ENCODE measurements at places on chromosomes 6 and 20.

DNA sequence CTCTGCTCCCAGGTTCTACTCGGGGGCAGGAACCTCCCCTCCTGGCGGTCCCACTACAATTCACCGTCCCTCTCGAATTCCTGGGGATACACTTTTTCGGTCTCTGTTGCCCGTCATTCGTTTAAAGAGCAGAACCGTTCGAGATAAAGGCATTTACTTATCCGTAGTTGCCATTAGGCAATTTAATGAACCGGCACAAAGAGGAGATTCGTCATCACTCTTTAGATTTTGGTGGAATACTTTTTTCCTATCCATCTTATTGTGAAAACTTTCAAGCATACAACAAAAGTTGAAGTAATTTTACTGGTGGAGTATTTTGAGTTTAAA lies 1.2 kb upstream of the CD24 start:
- DNase-seq = no peak

DNA sequence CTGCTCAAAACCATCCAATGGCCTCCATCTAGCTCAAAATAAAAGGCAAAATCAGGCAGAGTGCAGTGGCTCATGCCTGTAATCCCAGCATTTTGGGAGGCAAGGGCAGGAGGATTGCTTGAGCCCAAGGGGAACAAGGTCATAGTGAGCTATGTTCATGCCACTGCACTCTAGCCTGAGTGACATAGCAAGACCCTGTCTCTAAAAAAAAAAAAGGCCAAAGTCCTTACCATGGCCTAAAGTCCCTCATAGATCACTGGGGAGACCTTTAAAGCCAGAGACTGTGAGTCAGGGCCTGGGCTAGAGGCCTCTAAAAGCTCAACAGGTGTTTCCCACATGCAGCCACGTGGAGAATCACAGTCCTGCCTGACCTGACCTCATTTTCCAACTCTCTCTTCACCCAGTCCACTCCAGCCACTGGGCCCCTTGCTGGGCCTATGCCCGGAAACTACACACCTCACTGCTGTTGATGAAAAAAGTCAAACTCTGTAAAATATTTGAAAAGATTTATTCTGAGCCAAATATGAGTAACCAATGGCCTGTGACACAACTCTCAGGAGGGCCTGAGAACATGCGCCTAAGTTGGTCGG lies 28.2 kb upstream of the TAB2 start:
- no peak for DNase-seq

GRCh38 chr6:446418-447366 lies 55.1 kb downstream of the IRF4 start:
- DNase-seq = peak; percentile 67

GRCh38 chr6:57822896-57823358 lies 505.5 kb downstream of the PRIM2 start:
- DNase-seq = no peak

DNA sequence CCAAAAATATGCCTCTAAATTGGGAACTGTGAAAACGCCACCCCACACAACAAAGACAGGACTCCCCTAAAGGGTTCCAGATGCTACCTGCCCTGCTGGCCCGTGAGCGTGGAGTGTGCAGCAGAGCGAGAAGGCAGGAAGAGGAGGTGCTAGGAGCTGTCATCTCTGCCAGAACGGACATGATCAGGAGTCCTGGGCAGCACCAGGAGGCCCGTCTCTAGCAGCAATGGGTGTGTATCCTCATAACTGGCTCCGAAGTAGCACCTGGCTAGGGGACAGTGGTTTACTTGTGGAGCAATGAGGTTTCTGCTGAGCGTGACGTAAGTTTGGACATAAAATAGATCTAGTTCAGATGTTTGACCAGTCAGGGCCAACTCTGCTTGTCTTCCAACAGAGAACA lies 226.0 kb downstream of the CDH4 start:
- no peak for DNase-seq

GRCh38 chr6:15485936-15486335 lies 176.9 kb downstream of the DTNBP1 start:
- DNase-seq = no peak

- DNase-seq = no peak
Measured at GRCh38 chr6:144580039-144580438, 294.9 kb downstream of the UTRN start.

DNA sequence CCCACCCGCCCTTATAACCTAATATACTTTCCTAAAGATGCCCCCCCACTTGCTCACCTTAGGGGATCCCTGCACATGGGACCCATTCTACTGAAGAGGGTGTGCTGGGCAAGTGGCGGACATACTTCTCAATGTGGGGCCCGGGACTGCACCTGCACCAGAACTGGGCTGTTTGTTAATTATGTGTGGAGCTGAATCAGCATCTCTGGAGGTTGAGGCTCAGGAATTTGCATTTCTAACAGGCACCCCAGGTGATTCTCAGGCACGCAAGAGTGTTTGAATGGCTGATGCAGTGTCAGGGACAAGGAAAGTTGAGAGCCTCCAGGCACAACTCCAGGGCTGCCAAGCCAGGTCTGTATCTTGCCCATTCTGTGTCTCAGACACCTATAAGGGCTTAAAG lies 8.9 kb upstream of the PTPRT start:
- no peak for DNase-seq

- no peak for DNase-seq
Measured at GRCh38 chr6:5278565-5279120, 17.3 kb downstream of the FARS2 start.

DNA sequence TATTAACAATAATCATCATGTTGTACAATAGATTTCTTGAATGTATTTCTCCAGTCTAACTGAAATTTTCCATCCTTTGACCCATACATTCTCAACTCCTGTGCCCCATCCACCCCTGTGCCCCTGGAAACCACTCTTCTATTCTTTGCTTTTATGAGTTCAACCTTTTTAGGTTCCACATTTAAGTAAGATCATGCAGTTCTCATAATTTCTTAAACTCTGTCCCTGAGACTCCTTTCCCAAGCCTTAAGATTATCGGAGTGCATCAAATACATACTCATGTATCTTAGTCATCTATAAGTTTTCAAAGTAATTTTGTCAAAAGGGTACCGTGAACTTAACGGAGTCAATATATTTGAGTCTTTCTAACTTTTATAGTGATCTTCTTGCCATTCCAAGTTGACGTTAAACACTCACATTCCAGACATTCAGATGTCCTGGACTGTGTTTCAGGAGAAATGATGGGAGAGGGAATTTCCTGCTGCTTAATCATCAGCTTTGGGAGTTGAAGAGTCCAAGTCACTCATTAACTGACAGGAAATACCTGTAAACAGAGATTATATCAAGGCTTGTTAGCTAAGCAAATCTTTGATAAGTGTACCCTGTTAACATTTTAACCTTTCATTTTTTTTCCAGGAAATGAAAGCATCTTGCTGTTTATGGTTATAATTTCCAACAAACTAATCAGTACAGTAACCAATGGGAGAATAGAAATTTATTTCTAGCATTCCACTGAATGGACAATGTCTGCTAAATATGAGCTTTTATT lies 73.3 kb downstream of the ADGRG6 start:
- no peak for DNase-seq

- DNase-seq = no peak
Measured at GRCh38 chr6:92050216-92050615, 1369.1 kb downstream of the EPHA7 start.

- no peak for DNase-seq
Measured at GRCh38 chr20:19807946-19808330, 49.9 kb downstream of the RIN2 start.

DNA sequence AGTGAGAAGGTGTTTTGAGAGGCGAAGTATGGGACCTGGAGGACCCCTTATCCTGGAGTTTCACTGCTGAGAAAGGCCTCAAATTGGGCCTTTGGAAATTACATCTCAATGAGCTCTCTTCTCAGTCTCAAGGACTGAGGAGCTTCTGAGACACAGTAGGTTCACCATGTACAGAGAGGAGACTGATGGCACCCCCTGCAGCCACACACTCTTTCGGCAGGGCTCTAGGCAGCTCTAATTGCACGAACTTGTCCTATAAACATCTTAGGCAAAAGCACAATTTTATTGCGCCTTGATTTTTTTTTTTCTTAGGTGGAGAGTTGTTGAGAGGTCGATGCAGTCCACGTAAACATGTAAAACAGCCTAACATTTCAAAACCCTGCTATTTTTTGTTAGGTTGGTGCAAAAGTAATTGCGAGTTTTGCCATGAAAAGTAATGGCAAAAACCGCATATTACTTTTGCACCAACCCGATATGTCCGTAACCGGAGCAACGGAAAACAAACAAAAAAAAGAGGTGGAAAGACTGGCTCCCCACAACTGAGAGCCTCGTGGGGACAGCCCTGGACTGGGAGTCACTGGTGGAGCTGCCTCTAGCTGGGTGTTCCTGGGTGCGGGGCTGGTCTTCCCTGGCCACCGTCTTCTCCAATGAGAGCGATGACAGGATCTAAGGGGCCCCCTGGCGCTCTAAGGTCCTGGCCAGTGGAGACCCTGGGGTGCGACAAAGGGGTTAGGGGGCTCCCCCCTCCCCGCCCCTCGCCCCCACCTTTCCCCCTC lies 84.0 kb upstream of the EYA2 start:
- no peak for DNase-seq

GRCh38 chr6:161631676-161632194 lies 357.9 kb upstream of the AGPAT4 start:
- no peak for DNase-seq

GRCh38 chr6:45813943-45814342 lies 201.7 kb downstream of the CLIC5 start:
- DNase-seq = no peak

DNA sequence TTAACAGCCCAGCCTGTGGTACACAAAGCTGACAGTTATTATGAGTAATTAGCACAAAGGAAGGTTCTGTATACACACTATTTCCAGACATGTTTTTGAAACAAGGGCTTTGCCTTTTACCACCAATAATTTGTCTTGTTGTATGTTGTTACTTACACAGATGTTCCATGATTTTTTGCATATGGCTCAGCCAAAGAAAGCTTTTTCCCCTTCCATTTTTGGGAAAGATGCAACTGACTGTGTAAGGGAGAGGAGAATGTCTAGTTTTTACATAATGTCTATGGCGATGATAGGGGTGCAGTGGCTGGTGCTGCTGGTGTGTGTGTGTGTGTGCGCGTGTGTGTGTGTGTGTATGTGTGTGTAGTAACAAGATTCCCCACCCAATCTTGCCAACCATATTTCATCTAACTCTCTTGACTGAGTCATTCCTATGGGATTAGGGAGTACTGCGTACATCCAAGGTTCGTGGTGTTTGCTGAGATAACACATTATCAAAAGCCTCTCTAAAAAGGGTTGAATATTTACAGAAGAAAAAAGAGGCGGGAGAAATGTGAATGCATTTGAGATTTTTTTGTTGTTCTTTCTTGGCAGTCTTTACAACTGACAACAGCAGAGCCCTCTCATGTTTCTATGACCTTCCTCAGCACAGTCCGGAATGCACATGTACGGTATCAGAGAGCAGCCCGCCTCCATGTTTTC lies 192.2 kb downstream of the GMPR start:
- no peak for DNase-seq

GRCh38 chr6:31652925-31653724 lies 664 bp upstream of the BAG6 start:
- DNase-seq = peak; percentile 80

DNA sequence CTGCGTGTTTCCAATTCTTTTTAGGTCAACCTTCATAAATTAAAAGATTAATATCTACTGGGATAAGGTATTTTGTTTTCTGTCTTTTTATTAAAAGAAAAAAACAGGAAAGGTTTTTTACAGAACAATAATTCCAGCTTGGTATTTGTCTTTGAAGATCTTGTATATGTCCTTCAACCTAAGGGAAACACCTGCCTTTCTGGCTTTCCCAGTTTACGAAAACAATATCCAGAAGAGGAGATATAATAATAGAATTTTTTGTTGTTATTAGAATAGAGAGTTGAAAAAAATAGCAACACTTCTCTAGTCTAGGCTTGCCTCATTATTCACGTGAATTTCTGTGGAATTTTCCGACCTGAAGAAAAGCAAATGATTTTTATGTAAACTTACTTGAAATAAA lies 37.9 kb upstream of the CCN2 start:
- no peak for DNase-seq

- no peak for DNase-seq
Measured at GRCh38 chr20:10629946-10630650, 43.7 kb downstream of the JAG1 start.

DNA sequence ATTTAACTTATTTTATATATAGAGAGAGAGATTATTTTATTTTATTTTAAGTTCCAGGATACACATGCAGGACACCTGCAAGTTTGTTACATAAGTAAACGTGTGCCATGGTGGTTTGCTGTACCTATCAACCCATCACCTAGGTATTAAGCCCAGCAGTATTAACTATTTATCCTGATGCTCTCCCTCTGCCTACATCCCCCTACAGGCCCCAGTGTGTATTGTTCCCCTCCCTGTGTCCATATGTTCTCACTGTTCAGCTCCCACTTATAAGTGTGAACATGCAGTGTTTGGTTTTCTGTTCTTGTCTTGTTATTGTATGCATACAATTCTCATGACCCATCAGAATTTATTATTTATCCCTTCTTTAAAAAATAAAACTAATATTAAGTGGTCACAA lies 34.6 kb downstream of the FKBP1C start:
- no peak for DNase-seq

DNA sequence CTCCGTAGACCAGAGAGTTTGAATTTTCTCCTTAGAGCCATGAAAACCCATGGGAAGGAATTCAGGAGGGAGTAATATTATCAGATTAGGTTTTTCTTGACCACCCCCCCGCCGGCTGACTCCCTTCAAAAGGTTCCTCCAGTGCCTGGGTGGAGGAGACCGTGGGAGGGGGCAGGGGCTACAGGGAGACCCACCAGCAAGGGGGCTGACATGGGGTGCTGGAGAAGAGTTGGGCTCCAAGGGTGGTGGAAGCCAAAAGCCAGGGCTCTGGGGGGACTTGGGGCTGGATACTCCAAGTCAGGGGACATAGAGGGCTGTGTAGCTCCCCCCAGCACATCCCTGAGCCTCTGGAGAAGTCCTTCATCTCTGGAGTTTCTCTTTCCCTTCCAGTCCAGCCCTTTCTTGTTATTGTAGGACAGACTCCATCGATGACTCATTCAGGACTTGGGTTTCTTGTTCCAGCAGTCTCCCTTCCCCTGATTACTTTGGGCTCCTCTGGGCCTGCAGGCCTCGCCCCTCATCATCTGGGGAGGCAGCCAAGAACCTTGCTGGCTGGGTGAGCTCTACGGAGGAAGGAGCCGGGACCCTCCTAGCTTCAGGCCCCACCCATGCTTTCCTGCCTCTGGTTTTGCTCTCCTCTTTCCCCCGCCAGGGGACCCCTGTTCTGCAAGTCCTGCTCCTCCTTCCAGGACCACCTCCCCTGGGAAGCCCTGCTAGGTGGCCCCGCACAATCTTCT lies 10.5 kb upstream of the KIAA1755 start:
- DNase-seq = no peak

Data from effector CD4-positive, alpha-beta T cell (primary cell).